Eye (tissue), 1 donor: ENCODE measurements at places on chromosomes 4 and X.

DNA sequence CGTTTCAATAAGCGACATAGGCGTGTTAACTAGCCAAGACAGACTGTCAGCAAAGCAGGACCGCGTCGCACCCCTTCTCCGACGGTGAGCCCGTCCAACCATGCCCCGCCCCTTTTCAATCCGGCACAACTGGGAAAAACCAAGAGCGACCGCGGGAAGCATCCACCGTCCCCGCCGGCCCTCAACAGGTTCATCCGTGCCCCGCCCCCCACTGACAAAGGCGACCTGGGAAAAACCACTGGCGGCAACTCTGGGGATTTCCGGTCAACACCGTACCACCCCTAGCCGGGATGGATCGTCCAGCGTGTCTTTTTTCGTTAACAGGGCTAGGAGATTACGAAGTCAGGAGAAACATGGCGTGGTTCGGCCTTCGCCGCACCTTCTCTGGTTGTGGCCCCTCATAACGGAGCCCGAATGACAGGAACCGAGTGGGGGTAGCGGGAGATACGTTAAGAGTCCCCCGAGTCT lies 377 bp downstream of the TIMM17B start:
- DNase-seq: peak; percentile 89

- peak; percentile 64 for DNase-seq
These were observed 138.0 kb downstream of the RBMX2 start for GRCh38 chrX:130539721-130540321.

DNA sequence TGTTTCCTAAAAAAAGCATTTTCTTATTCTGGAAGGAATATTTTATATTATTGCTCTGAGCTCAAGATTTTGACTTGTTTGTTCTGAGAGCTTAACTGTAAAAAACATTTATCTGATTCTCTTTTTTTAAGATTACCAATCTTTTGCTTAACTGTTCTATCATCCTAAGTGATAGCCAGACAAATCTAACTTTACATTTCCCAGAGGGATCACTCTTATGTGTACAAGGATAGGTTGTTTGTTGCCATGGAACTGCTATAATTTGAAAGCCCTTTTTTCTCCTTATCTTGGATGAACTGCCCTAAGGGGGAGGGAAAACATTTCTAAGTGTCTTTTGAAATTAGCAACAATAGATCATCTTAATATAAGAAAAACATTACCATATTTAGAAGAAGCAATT lies 494.7 kb downstream of the TRAM1L1 start:
- DNase-seq: peak; percentile 8

- no peak for DNase-seq
These were observed 298.4 kb downstream of the RAPGEF2 start for GRCh38 chr4:159401226-159401712.

- DNase-seq: peak; percentile 85
These were observed at the start of gene NAAA for GRCh38 chr4:75940692-75941253. Gene NAAA, minus strand, starts transcription at chr4:75941013. Its CDS starts 64 bp downstream, at chr4:75940949.

- peak; percentile 17 for DNase-seq
These were observed 306.1 kb upstream of the FAM241A start for GRCh38 chr4:111839141-111839540.

GRCh38 chr4:108276690-108277089 lies 108.0 kb upstream of the LEF1 start:
- DNase-seq: no peak

DNA sequence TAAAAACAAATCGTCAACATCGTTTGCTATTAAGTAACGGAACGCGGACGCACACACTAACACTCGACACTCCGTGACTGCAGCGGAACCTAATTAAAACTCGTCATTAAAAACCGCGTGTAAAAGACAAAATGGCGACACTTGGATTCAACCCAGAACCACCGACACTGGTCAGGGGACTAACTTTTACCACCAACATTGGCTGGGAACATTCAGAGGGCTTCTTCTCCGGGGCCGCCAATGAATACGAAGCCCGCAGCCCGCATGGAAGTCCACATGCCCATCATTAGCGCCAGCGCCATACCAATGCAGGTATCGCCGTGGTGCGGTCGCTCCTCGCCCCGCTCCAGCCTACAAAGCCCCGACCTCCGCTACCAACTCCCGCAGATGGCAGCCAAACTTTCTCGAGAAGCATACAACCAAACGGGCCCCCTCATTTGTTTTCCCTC lies 498 bp downstream of the RBMX start:
- DNase-seq: no peak

DNA sequence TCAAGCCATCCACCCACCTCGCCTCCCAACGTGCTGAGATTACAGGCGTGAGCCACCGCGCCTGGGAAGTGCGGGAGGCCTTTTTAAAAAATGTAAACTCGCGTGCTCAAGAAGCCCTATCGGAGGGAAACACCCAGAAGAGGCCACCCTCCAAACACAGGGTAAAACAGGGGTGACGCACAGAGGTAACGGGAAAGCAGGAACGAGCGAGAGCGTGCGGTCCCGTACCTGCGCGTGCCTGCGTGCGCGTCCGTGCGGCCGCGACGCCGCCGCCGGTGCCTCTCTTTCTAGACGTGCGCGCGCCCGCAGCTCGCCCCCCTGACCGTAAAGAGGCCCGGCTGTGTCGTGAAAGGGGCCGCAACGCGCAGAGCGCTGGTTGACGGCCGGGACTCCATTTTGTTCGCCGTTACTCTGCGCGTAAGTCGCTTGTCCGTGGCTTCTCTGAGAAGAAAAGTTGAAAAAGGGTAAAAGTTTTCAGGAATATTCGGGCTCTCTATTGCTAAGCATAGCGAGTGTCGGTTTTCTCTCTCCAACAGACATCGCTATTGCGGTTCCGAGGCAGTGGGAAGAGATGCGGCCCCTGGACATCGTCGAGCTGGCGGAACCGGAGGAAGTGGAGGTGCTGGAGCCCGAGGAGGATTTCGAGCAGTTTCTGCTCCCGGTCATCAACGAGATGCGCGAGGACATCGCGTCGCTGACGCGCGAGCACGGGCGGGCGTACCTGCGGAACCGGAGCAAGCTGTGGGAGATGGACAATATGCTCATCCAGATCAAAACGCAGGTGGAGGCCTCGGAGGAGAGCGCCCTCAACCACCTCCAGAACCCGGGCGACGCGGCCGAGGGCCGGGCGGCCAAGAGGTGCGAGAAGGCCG lies at the start of gene MRFAP1:
Gene MRFAP1 (plus strand): TSS at position 394 of the 872 bp plus-strand sequence. CDS start 178 bp downstream, at position 572.
- peak; percentile 98 for DNase-seq

- peak; percentile 31 for DNase-seq
These were observed 1049.7 kb downstream of the FAT4 start for GRCh38 chr4:126364311-126364911.

- DNase-seq: no peak
These were observed 27.7 kb downstream of the PDGFRA start for GRCh38 chr4:54256491-54257486.

- no peak for DNase-seq
These were observed 58.3 kb downstream of the PDHA2 start for GRCh38 chr4:95898226-95898625.

DNA sequence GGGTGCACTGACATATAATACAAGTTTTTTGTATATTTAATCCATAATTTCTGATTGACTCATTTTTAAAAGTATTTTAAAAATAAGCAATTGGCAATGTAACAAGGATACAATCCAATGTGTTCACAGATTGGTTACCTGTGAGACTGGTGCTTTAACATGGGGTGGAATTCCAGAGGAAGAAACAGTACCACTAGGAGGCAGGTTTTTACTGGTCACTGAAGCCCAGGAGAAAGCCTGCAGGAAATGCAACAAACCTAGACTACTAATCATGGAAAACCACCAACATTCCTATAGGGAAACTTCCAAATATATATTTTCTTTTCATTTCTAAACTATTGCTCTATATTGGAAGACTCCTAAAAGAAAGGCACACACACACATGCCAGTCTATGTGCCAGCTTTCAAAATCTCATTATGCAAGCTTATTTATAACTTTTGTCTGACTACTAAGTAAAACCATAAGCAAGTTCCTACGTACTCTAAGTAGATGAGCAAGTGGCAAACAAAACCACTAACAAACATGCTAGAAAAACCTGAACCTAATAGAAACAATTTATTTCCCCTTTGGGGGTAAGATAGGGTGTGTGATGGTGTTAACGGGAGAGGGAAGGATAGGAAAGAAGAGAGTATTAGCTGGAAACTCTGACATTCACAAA lies 19.2 kb downstream of the G3BP2 start:
- no peak for DNase-seq

GRCh38 chr4:176618138-176618537 lies 174.6 kb downstream of the VEGFC start:
- no peak for DNase-seq

GRCh38 chr4:26412381-26413372 lies 77.6 kb downstream of the CCKAR start:
- DNase-seq: no peak

DNA sequence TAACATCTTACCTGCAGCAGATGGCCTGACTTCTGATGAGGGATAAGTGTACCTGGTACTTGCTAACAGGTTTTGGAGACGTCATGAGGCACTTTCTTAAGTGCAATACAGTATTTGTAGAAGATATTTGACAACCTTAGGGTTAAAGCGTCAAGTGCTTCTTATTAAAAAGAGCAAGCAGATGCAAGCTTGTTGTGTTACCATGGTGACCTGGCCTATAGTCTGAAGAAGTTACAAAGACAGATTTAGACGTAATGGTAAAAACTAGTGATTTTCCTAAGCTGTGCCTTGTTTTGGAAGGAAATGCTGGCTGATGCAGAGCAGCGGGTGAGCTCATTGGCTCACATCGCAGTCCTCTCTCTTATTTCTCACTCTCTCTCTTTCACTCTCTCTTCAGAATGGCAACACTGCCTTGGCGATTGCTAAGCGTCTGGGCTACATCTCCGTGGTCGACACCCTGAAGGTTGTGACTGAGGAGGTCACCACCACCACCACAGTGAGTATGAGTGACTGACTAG lies 243.6 kb downstream of the ANK2 start:
- peak; percentile 83 for DNase-seq

DNA sequence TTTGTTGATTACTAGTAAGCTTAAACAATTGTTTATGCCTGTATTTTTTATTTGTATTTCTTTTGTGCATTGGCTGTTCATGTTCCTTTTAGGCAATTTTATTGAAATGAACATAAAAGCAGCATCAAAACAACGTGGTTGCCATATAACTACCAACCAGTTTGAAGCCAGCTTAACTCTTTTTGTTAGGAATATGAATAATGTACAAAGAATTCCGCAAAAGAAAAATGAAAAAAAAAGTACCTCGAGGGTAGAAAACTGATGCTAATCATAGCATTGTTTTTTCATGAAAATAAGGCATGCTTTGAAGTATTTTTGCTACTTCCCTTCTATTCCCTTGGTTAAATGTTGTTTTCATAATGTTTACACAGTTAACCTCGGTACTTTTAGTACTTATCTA lies 1024.0 kb upstream of the SLIT2 start:
- DNase-seq: no peak

DNA sequence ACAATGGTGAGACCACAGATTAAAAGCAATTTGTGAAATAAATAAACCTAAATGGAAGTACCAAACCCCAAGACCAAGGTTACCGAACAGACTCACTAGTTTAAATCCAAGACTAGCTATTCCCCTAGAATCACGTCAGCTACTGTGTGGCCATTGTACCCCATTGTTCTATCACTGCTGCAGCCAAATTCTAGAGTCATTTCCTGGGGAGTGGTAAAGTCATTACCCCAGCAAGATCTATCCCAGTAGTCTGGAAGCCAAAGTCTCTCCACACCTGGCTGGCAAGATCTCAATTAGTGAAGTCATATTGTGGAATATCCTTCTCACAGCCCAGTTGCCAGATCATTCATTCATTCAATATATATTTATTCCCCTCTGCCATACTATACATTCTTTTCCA lies 67.5 kb downstream of the PHOX2B start:
- no peak for DNase-seq

GRCh38 chr4:21827575-21827974 lies 121.0 kb downstream of the KCNIP4 start:
- no peak for DNase-seq

DNA sequence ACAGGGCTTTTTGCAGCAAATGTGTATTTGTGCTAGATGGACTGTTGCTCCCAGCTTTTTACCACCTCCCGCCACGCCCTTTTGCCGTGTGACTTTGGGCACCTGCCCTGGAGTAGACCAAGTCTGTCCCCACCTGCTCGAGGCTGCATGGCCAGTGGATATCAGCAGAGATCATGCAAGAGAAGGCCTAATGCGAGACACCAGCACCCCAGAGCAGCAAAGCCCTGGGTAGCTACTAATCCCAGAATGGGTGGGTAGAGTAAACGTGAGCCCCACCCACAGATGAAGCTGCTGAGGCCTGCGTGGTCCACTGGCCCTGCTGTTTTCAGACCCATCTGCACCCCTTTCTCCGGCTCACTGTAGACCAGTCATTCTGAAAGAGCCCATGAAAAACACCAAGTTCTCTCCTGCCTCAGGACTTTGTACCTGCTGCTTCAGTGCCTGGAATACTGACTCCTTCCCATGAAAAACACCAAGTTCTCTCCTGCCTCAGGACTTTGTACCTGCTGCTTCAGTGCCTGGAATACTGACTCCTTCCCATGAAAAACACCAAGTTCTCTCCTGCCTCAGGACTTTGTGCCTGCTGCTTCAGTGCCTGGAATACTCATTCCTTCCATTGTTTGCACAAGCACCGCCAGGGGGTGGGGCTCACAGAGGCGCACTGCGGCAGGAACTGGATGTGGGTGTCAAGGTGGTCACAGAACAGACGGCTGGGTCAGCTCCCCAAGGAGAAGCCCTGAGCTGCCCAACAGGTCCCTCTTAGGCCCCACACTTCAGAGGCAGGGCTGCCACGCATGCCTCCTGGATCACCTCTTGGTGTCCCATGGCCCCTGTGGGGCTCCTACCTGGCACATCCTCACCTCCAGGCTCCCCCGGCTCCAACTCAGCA lies 5.1 kb upstream of the TNIP2 start:
- DNase-seq: no peak

DNA sequence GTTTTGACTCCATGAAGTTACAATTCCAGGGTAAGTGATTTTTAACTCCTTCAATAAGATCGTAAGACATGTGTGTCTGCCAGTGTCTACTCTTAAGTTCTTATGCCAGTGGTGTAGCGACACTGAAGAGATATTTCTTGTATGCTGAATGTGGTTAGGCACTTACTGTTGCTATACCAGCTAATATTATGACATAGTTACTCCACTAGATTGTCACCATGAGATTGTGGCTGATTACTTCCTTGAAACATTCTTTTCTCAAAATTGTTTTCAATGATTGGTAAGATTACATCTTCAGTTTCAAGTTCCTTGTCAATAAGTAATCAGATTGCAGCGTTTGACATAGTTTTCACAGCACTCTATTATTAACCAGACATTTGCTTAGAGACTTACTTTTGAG lies 60.6 kb upstream of the PAGE5 start:
- no peak for DNase-seq

DNA sequence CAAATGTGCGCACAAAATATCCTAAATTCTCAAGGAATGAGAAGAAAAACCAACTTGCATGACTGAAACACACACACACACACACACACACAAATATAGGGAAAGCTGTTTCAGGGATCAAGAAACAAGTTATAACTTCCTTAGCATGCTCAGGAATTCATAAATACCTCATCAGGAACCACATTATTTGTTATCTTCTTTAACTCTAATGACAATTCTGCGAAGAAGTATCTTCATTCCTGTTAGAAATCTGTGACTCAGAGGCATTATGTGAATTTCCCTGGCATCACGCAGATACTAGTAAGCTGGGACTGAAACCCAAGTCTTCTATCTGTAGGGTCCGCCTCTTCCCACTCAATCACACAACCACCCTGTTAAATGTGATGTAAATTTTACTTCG lies 30.3 kb downstream of the TMPRSS11A start:
- DNase-seq: no peak
